ENCODE measurements at places on chromosomes 1 and 21.

- no peak for DNase-seq
These were observed 32.7 kb upstream of the CRB1 start for GRCh38 chr1:197235355-197235754.

- no peak for DNase-seq
These were observed 36.1 kb upstream of the RGS8 start for GRCh38 chr1:182720463-182720862.

DNA sequence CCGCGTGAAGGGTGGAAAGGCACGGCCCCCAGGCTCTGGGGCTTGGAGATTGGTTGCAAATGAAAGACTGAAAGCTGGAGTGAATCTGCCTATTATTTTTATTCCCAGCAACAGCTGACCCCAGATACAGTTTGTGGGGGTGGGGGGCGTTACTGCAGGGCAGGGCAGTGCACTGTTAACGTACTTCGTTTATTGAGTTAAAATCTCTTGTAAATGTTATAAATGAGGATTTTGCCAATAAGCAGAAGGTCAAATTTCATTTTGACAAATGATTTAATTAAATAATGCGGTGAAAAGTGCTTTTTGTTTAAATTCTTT lies 1.0 kb upstream of the VPS26C start:
- no peak for DNase-seq

DNA sequence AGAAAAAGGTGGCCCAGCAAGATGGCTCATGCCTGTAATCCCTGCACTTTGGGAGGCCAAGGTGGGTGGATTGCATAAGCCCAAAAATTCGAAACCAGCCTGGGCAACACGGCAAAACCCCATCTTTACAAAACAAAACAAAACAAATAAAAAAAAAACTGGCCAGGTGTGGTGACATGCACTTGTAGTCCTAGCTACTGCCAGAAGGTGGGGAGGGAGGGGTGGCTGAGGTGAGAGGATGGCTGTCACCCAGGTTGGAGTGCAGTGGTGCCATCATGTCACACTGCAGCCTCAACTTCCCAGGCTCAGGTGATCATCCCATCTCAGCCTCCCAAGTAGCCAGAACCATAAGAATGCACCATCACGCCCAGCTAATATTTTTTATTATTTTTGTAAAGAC lies 22.8 kb downstream of the RERE start:
- no peak for DNase-seq
